ENCODE measurements at places on chromosomes 7 and 10.
A peak's percentile ranks its signal among the peaks of the same experiment; 100 is the strongest.

- H3K27ac ChIP-seq: peak within 1 kb of the TSS; percentile 96
- peak; percentile 60 for DNase-seq
- peaks cover 2% of the 10 kb centered on the region for H3K36me3 ChIP-seq
- H3K4me3 ChIP-seq: peak within 1 kb of the TSS; percentile 93
- H3K27me3 ChIP-seq: no peaks in the 10 kb centered on the region
- H3K4me1 ChIP-seq: peaks cover 38% of the 10 kb centered on the region
These were observed at the start of gene TNS3 for GRCh38 chr7:47581804-47582763. TSS of gene TNS3 (minus strand) at chr7:47582111. CDS start at chr7:47439636, 142,475 bp downstream.

DNA sequence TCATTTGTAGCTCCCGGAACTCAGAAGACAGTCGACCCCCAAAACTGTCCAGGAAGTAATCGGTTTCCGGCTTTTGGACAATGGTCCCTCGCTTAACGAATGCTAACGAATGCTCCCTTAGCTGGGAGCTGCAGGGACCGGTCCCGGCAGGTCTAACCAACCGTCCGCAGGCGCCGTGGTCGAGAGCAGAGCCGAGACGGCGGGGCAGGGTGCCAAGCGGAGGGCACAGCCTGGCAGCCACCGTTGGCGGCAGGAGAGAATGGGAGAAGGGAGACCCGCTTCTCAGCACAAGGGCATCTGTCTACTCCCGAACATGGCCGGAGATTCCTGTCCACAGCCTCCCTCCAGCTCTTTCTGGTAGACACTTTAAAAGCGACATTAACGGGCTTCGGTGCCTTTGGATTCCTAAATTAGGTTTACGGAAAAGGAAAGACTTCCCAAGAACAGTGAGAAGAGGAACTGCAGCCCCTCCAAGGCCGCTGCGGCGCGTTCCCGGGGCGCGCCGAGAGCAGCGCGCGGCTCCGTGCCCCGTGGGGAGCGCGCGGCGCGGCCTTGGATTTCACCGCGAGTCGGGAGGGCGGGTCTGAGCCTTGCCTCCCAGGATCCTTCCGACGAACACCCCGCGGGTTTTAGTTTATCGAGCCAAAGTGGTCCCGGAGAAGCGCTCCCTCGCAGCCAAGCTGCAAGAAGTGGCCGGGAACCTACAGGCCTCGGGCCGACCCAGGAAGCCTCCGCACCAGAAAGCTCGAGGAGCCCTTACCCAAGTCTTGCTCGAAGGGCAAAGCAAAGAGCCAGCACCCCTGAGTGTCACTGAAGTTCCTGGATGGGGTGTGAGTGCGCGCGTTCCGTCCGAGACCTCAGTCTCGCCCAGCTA, 3.6 kb upstream of the TBX20 start:
- DNase-seq: no peak
- H3K4me1 ChIP-seq: peaks cover 4% of the 10 kb centered on the region
- H3K4me3 ChIP-seq: peak overlapping the region; percentile 50
- no peak overlapping the region for H3K27ac ChIP-seq
- peaks cover 95% of the 10 kb centered on the region for H3K27me3 ChIP-seq

DNA sequence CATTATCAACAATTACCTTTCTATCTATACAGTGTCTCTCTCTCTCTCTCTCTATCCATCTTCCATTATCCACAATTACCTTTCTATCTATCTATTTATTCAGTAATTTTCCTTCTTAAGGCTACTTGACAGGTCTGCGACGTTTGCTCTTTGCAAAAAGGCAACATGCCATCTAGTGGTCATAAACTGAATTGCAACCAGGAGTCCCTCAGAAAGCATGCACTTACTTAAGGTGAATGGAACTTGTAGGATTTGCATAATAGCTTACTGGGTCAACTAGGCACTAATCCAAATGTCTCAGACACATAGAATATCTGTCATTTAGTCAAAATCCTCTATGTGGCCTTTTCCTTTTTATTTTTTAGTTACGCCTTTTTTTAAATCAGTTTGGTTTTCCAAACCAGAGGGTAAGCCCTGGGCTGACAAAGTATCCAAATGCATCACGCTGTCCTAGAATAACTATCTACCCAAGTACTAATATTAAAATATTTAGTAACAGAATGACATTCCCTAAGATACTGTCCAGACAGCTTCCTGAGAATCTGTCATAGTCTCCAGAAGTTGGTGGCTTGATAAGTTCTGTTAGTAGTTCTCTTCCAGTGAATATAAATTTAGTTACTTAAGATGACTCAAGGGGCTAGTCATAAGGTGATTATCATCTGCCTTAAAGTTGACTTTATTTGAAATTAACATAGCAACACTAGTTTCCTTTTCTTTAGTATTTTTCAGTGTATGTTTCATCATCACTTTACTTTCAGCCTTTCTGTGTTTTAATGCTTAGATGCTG, 208.3 kb downstream of the PPP1R3A start:
- no peaks in the 10 kb centered on the region for H3K36me3 ChIP-seq
- H3K27ac ChIP-seq: no peak overlapping the region
- peak; percentile 19 for DNase-seq
- H3K4me3 ChIP-seq: no peak overlapping the region
- no peaks in the 10 kb centered on the region for H3K4me1 ChIP-seq
- H3K27me3 ChIP-seq: peaks cover 3% of the 10 kb centered on the region

DNA sequence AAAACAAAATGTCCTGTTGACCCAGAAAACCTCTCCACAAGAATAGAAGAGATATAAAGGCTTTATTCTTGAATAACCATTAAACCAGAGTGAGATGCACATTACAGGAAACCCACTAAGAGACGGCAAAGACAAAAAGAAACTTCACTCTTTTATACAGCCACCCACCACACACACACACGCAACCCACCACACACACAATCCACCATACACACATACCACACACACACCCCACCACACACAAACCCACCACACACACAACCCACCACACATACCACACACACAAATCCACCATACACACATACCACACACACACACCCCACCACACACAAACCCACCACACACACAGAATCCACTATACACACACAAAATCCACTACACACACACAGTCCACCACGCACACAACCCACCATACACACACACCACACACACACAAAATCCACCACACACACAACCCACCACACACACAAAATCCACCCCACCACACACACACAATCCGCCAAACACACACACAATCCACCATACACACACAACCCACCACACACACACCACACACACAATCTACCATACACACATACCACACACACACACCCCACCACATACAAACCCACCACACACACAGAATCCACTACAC, 9.5 kb upstream of the REPIN1 start:
- H3K4me3 ChIP-seq: no peak overlapping the region
- no peak overlapping the region for H3K27ac ChIP-seq
- DNase-seq: no peak
- peaks cover 14% of the 10 kb centered on the region for H3K27me3 ChIP-seq

DNA sequence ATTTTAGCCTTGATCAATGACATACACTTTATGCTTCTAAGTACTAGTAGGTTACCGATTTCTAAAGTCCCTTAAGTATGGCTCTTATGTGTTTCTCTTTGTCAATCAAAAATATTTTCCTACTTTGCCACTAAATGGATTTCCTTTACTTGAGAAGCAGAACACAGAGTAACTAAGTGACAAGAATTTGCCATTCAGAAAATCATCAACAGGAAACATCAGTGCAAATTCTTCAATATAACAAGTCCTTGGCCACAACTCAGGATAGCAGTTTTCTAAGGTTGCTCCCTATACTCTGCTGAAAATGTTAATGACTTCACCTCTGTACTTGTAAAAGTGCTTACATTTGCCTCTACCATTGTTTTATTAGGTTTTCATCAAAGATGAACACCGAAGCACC, 239.6 kb upstream of the SLC26A5 start:
- H3K4me1 ChIP-seq: peaks cover 18% of the 10 kb centered on the region
- no peaks in the 10 kb centered on the region for H3K36me3 ChIP-seq
- no peaks in the 10 kb centered on the region for H3K27me3 ChIP-seq
- no peak for DNase-seq

DNA sequence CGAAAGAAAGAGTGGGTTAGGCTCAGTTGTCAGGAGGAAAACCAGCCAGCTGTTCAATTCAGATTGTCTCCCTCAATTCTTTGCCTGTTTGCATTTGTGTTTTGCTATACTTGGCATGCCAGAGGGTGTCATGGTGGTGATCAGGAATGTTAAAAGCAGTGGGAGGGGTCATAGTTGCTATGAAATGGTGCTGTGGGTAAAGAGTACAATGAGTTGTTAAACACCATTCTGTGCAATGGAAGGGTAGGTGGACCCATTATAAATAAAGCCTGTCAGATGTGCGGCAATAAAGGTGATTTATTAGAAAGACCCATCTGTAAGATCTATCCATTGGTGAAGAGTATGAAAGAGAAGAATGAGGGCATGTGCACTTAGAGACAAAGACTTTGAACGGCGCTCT, 82.2 kb downstream of the MRPL32 start:
- no peaks in the 10 kb centered on the region for H3K36me3 ChIP-seq
- H3K27ac ChIP-seq: no peak overlapping the region
- peaks cover 4% of the 10 kb centered on the region for H3K27me3 ChIP-seq
- no peaks in the 10 kb centered on the region for H3K4me1 ChIP-seq
- DNase-seq: no peak

DNA sequence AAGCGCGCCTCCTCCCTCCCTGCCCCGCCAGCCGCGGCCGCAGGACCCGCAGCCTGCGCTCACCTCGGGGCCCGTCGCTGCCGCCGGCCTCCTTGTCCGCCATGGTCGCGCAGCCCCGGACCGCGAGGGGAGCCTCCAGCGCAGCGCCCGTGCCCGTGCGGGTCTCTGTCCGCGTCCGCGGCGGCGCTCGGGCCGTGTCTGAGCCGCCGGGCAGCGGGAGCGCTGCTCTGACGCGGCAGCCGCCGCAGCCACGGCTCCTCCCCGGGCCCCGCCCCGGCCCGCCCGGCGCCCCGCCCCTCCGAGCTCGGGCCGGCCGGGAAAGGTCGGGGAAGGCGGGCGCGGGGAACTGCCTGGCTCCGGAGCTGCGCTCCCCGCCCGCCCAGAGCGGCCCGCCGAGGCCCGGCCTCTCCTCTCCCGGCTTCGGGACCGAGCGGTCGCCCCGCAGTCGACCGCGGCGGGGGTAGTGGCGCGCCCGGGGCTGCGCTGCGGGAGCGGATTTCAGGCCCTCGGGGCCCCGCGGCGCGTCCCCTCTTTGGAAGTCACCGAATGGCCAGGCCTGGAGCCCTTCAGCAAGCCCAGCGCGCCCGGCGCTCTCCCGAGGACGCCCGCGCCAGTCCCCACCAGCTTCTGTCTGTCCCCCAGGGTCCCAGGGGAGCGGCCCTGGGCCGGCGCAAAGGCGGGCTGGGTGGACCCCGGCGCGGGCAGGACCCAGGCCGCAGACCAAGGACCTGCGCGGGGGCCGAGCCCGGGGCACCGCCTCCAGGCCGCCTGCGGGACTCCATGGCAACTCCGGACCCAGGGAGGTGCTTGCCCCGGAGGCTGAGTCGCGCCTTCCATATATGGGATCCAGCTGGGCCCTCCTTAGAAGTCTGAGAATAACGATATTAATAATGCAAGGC, at the start of gene HSPA12A:
TSS of gene HSPA12A (minus strand) at position 200 of the 899 bp plus-strand sequence. CDS start at position 103, 97 bp downstream.
- peaks cover 67% of the 10 kb centered on the region for H3K27me3 ChIP-seq
- H3K36me3 ChIP-seq: no peaks in the 10 kb centered on the region
- peak; percentile 69 for DNase-seq
- H3K4me1 ChIP-seq: peaks cover 4% of the 10 kb centered on the region
- H3K4me3 ChIP-seq: peak within 1 kb of the TSS; percentile 71

DNA sequence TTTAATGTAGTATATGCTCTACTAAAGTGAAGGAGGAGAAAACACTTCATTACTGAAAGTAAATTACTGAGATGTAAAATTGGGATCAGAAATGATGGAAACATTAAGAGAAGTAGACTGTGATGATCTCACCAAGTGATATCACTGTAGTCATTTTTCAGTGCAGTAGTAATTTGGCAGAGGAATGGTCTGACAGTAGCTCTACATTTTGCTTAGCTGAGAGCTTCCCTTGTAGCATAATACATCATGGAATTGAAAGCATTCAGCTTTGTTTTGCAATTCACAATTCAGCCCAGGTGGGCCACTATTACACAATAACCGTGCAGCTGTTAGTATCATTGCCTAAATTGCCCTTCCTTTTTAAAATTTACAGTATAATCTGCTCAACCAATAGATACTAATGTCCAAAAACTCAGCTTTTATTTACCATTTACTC, 19.4 kb upstream of the CABCOCO1 start:
- peaks cover 15% of the 10 kb centered on the region for H3K4me1 ChIP-seq
- DNase-seq: no peak
- H3K4me3 ChIP-seq: no peak overlapping the region
- H3K27me3 ChIP-seq: no peaks in the 10 kb centered on the region

GRCh38 chr7:146486519-146486918, 369.9 kb downstream of the CNTNAP2 start:
- H3K4me3 ChIP-seq: no peak overlapping the region
- no peaks in the 10 kb centered on the region for H3K36me3 ChIP-seq
- H3K27me3 ChIP-seq: no peaks in the 10 kb centered on the region
- no peak overlapping the region for H3K27ac ChIP-seq
- DNase-seq: no peak
- H3K4me1 ChIP-seq: no peaks in the 10 kb centered on the region

DNA sequence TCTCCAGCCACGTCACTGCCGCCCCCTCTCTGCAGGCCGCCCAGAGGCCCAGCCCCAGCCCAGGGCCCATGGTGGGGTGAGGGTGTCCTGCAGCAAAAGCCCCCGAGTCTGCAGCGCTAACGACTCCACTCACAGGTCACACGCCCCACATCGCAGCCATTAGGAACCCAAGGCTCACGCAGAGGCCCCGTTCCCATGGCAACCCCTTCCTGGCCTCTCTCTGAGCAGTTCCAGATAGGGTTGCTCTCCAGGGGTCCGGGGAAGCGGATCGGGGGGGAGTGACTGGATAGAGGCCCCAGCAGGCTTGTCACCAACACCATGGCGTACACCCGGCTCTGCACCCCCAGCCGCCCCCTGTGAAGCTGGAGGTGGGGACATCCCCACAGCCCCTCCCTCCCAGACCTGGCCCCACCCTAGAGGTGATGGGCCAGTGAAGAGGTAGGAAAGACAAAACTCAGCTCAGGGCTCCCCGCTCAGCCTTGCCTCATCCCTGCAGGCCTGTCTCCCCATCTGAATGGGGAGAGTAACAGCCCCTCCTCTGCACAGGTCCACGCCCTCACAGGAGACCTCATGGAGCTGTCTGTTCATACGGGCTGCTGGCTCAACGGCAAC, 41.2 kb downstream of the TNRC18 start:
- no peak overlapping the region for H3K4me3 ChIP-seq
- peaks cover 16% of the 10 kb centered on the region for H3K4me1 ChIP-seq
- H3K27ac ChIP-seq: peak overlapping the region; percentile 41
- H3K27me3 ChIP-seq: no peaks in the 10 kb centered on the region

DNA sequence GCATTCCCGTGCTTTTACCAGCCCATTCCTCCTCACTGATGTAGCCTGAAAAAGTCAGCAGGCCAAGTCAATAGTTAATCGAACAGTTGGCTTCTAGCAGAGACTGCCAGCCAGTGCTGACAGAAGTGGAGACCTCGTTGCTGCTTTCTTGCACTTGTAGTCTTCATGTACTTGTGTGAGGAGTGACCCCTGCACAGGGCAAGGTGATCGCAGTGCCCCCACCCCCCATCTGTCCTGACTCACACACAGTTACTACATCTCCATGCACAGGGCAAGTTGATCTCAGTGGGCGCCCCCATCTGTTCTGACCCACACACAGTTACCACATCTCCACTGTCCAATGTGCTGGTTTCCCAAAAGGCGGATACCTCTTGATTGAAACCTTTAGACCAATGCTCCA, 34.2 kb downstream of the C10orf71 start:
- H3K4me1 ChIP-seq: no peaks in the 10 kb centered on the region
- no peak for DNase-seq
- H3K27me3 ChIP-seq: peaks cover 32% of the 10 kb centered on the region
- no peak overlapping the region for H3K27ac ChIP-seq
- no peaks in the 10 kb centered on the region for H3K36me3 ChIP-seq
- no peak overlapping the region for H3K4me3 ChIP-seq

All from progenitor cell of endocrine pancreas (in vitro differentiated cells).